ENCODE measurements at places on chromosomes 3 and 15.

DNA sequence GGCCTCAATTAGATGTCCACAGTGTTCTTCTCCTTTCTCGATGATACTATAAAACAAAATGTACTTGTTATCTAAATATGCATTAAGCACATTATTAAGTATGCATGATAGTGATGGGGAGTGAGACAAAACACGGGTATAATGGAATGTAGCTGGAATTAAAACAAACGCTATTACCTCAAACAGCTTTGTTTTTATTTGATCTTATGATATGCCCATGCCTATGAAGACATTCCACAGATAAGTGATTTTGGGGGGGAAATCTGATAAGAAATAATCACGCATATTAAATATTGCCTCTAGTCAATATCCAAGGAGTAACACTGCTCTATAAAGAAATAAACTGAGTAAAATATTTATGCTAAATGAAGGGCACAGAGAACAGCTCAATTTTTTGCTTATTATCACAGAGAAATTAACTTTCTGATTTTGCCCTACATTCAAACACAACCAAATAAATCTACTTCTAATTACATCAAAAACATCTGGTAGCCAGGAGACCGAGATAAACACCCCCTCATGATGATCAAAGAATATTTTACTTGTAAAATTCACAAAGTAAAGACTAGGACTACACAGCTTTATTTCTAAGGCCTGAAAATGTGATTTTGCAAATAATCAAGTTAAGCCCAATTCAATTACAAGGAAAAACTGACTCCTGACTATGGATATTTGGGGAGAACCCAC is 1.9 kb downstream of the COX17 start:
- H3K36me3 ChIP-seq, result peaks cover 40% of the 10 kb centered on the region
- no peak for DNase-seq
- H3K4me1 ChIP-seq, result peaks cover 11% of the 10 kb centered on the region
- no peak overlapping the region for H3K4me3 ChIP-seq

- DNase-seq, result no peak
- no peak overlapping the region for H3K27ac ChIP-seq
- no peak overlapping the region for H3K4me3 ChIP-seq
- no peaks in the 10 kb centered on the region for H3K36me3 ChIP-seq
- peaks cover 28% of the 10 kb centered on the region for H3K27me3 ChIP-seq
These were observed 141.7 kb downstream of the FBLN2 start for GRCh38 chr3:13690636-13691035.

- no peak overlapping the region for H3K4me3 ChIP-seq
- H3K27me3 ChIP-seq, result no peaks in the 10 kb centered on the region
- no peaks in the 10 kb centered on the region for H3K4me1 ChIP-seq
- no peak overlapping the region for H3K27ac ChIP-seq
These were observed 52.0 kb downstream of the SUCNR1 start for GRCh38 chr3:151925419-151925818.

- no peaks in the 10 kb centered on the region for H3K27me3 ChIP-seq
- no peaks in the 10 kb centered on the region for H3K36me3 ChIP-seq
- no peak overlapping the region for H3K4me3 ChIP-seq
These were observed 233.1 kb downstream of the ZIC4 start for GRCh38 chr3:147173257-147173656.

DNA sequence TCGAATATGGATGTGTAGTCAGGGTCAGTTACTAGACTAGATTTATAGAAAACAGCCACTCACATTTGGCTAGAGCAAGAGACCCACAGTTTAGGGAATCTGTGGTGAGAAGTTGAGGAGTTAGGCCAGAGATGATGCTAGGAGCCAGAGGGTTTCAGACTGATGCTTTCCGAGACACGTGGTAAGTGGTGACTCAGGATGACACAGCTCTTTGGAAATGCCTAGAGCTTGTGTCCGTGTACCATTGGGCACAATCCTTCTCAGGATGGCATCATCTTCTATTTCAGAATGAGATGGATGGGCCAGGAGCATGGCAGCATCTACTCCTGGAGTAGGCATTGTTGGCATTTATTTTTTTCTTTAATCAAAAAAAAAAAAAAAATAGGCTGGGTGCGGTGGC is 28.5 kb downstream of the PTPRG start:
- DNase-seq, result no peak
- H3K4me3 ChIP-seq, result no peak overlapping the region
- H3K27me3 ChIP-seq, result no peaks in the 10 kb centered on the region

DNA sequence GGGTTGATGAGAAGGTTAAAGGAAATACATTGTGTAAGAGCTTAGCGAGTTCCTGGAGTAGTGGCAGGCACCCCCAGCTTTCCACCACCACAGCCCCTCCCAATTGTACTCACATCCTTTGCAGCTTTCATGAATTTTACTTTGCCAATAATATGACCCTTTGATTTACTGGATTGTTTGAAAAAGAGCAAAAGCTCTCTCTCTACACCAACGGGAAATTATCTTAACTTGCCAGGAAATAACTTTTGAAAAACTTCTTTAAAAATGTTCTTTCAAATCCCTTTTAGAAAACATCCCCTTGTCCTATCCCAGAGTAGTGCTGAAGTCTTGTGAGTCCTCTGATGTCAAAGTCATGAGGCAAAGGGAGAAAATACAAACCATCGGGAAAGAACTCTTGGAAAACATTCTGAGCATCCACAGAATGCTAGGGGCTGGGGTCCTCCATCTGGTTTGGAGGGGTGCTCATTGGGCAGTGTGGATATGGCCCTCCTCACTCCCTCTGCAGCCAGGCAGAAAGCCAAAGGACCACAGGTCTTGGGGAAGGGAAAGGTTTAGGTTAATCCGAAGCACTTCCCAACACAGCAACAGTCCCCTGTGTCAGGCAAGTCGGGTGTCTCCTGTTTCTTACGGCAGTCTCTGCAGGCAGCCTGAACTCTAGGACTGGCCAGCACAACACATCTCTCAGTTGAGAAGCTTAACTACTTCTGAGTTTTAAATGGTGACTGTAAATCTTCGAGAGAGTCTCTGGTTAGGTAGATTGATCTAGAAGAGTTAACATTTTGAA is 36.5 kb downstream of the BOC start:
- H3K4me1 ChIP-seq, result no peaks in the 10 kb centered on the region
- no peak overlapping the region for H3K4me3 ChIP-seq
- H3K36me3 ChIP-seq, result no peaks in the 10 kb centered on the region
- no peaks in the 10 kb centered on the region for H3K27me3 ChIP-seq

- no peak overlapping the region for H3K27ac ChIP-seq
- H3K4me3 ChIP-seq, result no peak overlapping the region
- H3K27me3 ChIP-seq, result no peaks in the 10 kb centered on the region
- H3K36me3 ChIP-seq, result no peaks in the 10 kb centered on the region
- no peak for DNase-seq
- H3K4me1 ChIP-seq, result peaks cover 13% of the 10 kb centered on the region
These were observed 18.7 kb downstream of the DNASE1L3 start for GRCh38 chr3:58192069-58192468.

GRCh38 chr15:39573287-39573686 is 7.6 kb upstream of the THBS1 start:
- no peaks in the 10 kb centered on the region for H3K4me1 ChIP-seq
- H3K36me3 ChIP-seq, result no peaks in the 10 kb centered on the region
- H3K27ac ChIP-seq, result no peak overlapping the region
- peaks cover 18% of the 10 kb centered on the region for H3K27me3 ChIP-seq
